HAP-1 (cell line): ENCODE measurements at places on chromosomes 4 and X.

GRCh38 chrX:115709039-115709438, 148.1 kb downstream of the PLS3 start:
- DNase-seq = no peak

DNA sequence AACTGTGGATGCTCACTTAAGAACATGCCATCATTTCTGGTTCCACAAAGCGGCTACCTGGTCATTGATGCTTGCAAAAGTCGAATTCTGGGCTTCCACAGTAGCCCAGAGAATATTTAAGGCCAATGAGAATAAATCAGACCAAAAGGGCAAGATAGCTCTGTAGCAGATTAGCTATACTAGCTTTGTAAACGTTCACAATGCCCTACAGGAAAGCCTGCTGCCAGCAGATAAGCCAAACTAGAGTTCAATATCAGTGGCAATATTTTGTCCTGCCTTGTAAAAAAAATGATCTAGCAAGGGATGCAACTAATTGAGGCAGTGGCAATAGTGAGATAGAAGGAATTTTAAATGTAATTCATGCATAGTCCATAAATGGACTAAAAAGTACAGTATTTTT, 387.7 kb upstream of the TEX13C start:
- DNase-seq = no peak

- DNase-seq = no peak
Measured at GRCh38 chr4:139858436-139859205, 193.0 kb downstream of the MGST2 start.

DNA sequence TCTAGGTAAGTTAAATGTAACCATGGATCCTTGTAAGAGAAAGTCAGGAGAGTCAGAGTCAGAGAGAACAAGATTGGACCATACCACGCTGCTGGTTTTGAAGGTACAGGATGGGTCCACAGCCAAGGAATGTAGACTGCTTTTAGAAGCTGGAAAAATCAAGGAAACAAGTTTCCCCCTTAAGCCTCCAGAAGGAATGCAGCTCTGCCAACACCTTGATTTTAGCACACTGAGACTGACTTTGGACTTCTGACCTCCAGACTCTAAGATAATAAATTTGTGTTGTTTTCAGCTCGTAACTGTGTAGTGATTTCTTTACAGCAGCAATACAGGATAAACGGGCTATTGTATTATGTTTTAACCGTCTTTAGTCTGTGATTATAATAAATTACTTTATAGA, 108.0 kb upstream of the USP38 start:
- DNase-seq = no peak

GRCh38 chr4:110211007-110211769, 12.8 kb upstream of the ELOVL6 start:
- peak; percentile 30 for DNase-seq

DNA sequence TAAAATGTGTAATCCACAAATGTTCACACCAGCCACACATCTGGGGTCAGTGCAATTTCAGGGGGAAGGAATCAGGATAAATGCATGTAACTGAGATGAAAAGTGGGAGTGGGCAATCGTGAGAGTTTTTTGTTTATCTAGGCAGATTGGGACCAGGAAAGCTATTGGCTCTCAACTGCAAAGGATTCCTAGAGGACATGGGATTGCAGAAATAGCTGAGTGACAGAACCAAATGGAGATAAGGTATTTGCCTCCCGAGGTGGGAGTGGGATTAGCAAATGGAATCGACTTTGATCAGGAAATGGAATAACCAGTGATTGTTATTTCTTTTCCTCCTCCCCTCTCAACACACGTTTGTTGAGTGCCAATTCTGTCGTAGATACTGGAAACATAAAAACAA, 38.9 kb upstream of the GJB1 start:
- no peak for DNase-seq

- DNase-seq = no peak
Measured at GRCh38 chrX:133337250-133337649, 78.0 kb downstream of the GPC4 start.

- DNase-seq = no peak
Measured at GRCh38 chr4:152941411-152941810, 5.3 kb downstream of the FHDC1 start.

- no peak for DNase-seq
Measured at GRCh38 chrX:137916090-137916746, 350.3 kb downstream of the ZIC3 start.

GRCh38 chr4:3225936-3226335, 23.0 kb upstream of the MSANTD1 start:
- DNase-seq = no peak

DNA sequence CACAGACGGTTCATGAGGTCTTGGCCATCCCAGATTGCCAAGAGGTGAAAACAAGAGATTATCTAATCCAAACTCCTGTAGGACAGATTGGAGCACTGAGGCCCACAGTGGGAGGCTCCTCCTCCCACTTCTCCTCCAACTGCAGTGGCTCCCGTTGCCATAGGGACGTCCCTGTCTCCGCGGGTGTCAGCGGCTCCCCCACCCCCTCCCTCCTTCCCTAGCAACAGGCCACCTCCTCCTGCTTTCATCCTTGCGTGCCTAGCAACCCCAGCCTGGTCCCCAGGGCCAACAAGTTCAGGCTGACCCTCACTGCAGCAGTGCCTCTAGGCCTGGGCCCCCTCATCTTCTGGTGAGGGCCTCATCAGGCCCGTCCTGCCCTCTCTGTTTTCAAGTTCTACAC, 6.8 kb upstream of the IQSEC2 start:
- DNase-seq = peak; percentile 65

DNA sequence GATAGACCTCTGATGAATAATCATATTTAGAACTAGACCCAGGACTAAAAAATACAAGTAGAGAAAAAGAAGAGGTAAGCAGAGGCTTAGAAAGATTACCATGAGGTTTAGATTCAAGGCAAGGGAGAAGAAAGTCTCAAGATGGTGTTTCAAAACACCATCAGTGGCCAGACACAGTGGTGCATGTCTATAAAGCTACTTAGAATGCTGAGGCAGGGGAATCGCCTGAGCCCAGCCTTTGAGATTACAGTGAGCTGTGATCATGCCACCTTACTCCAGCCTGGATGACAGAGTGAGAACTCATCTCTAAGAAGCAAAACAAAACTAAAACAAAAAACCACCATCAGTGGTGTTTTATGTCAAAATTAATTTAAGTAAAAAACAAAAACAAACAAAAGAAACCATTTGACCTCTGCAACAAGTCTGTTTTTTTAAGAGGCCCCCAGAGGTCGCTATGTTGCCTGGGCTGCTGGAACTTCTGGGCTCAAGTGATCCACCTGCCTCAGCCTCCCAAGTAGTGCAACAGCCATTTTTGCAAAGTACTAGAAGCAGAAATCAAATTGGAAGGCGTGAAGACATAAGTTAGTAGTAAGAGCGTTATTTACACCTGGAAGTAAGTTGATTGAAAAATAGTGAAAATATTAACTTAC, 784.3 kb downstream of the ADGRL3 start:
- no peak for DNase-seq

DNA sequence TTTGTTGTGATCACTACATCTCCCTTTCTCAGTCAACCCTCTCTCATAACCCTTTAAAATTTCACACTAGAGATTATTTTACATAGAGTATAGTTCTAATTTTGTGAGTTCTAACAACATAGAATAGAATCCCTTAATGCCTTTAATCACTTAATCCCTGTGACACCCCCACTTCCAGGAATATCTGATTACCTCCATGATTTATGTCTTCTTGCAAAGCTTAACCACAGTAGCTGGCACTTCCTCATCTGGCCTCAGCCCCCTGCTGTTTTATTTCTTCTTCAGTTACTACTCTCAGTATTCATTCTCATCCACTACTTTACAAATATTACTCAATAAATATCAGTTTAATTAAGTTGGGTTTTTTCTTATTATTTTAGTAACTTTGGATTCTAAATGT, 340.9 kb downstream of the CENPC start:
- peak; percentile 3 for DNase-seq

DNA sequence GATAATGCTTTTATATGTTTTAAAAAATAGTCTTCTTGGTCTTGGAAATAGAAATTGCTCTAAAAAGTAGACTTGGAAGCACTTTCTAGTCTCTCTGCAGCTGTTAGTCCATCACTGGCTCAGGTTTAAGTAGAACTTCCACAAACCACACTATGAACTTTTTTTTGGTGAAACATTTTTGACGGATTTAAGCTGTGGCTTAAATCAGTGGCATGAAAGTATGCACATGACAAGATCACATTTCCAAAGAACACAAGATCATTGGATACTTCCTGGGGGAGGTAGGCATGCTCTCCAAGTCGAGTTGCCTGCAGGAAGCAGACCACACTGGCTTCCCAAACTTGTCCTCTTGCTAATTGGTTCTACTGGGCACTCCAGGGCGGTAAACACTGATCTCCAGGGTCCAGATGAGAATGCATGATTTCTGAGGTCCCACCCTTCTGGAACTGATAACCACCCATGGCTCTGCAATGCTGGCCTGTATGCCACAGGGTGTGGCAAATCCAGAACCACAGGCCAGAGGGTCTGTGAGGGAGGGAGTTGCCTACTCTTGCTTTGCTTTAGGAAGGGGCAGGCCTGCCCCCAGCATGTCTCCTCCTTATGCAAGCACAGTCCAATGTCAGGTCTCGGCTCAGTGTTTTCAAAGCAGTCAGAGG, 331.9 kb upstream of the SFRP2 start:
- DNase-seq = no peak

GRCh38 chrX:18674788-18675735, 3.2 kb upstream of the RS1 start:
- DNase-seq = peak; percentile 72
